Spinal cord (tissue), 10 donors: ENCODE measurements at places on chromosomes 11 and 22. TPM values are rescaled to one million over a fixed set of nuclear protein-coding genes. Genes with fewer than 3 reads are reported as not detected.

ART5 gene
- polyA plus RNA-seq = 0.36 TPM

APOA4 gene
- polyA plus RNA-seq = not detected

TBX1 gene
- 0.63 TPM for polyA plus RNA-seq

INPP5J gene
- polyA plus RNA-seq = 17.2 TPM

SAA1 gene
- not detected for polyA plus RNA-seq

RIBC2 gene
- 2.5 TPM for polyA plus RNA-seq

CTSW gene
- polyA plus RNA-seq = 0.96 TPM

MED19 gene
- 25.0 TPM for polyA plus RNA-seq

CST6 gene
- polyA plus RNA-seq = not detected

AKIP1 gene
- polyA plus RNA-seq = 43.6 TPM

DGCR6 gene
- polyA plus RNA-seq = 32.1 TPM

OR8D1 gene
- not detected for polyA plus RNA-seq

CATSPERZ gene
- 1.4 TPM for polyA plus RNA-seq

FBLN1 gene
- 125 TPM for polyA plus RNA-seq

TRIM51 gene
- polyA plus RNA-seq = not detected

PARVA gene
- polyA plus RNA-seq = 36.3 TPM

YIF1A gene
- polyA plus RNA-seq = 77.1 TPM

SLC6A5 gene
- polyA plus RNA-seq = 35.5 TPM

DERL3 gene
- polyA plus RNA-seq = 4.5 TPM

RDX gene
- 185 TPM for polyA plus RNA-seq

TSGA10IP gene
- polyA plus RNA-seq = 0.68 TPM

INS gene
- not detected for polyA plus RNA-seq

UBQLNL gene
- polyA plus RNA-seq = 0.33 TPM

WNT7B gene
- polyA plus RNA-seq = 24.9 TPM

PIM3 gene
- 27.8 TPM for polyA plus RNA-seq

OR5P2 gene
- polyA plus RNA-seq = not detected
